Common myeloid progenitor, CD34-positive (primary cell): ENCODE measurements at places on chromosomes 11 and 22.
A peak's percentile ranks its signal among the peaks of the same experiment; 100 is the strongest.

- no peak for DNase-seq
Observed at GRCh38 chr22:45925811-45926351, 51.1 kb downstream of the WNT7B start.

- no peak for DNase-seq
Observed at GRCh38 chr11:14409891-14410290, 50.9 kb upstream of the RRAS2 start.

GRCh38 chr11:3994030-3994640, 100.5 kb upstream of the RRM1 start:
- peak; percentile 76 for DNase-seq

DNA sequence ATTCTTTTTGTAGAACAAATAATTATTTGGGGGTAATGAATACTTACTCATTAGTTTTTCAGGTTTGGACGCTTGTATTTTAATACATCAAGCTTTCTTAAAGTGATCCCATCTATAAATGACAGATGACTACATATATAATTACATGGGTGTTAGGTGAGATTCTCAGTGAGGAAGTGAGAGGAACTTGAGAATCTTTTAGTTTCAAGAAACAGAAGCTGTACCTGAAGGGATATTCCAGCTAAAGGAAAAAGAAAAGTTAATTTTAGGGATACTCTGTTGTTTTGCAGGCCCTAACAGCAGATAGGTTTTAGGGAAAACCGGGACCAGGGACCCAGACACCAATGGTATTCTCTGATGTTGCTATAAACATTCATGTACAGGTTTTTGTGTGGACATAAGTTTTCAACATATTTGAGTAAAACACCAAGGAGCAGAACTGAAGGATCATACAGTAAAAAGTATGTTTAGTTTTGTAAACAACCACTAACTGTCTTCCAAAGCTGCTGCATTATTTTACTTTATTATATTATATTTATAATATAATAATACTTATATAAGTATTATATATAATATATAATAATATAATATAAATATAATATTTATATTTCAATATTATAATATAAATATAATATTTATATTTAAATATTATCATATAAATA, 24.1 kb upstream of the PHOX2A start:
- DNase-seq: no peak

GRCh38 chr11:1943977-1944376, 3.2 kb upstream of the MRPL23 start:
- no peak for DNase-seq

DNA sequence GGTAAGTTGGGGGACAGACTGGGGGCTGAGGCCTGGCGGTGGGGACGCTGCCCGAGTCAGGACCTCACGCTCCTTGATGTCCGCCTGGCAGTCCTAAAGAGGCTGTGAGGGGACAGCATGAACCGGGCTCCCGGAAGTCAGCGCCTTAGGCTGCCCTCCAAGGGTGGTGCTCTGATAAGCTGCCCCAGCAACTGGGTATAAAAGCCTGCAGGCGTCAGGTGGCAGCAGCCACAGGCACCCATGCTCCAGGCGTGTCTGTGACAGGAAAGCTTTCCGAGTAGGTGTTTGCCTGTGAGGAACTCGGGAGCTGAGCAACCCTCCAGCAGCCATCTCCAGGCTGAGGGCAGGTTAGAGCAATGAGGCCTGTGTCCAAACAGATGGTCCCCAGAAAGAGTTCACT, 53.0 kb downstream of the ST3GAL4 start:
- no peak for DNase-seq

DNA sequence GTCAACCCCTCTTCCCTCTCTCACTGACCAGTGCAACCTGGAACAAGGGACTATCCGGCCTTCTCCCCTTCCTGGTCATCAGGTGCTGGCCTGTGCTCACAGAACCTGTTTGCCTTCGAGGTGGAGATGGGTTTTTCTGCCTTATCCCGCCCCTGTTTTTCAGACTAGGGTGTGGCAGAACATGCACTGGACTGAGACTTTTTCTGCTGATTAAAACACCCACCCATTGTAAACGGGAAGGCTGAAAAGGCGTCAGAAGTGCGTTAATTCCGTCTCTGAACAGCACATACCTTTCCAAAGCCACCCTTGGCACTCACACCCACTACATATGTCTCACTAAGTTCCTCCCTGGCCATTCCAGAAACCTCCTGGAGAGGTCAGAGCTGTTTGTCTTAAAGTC, 4.4 kb upstream of the B3GNT6 start:
- DNase-seq: no peak

GRCh38 chr11:62559204-62559603, 12.6 kb upstream of the AHNAK start:
- no peak for DNase-seq

DNA sequence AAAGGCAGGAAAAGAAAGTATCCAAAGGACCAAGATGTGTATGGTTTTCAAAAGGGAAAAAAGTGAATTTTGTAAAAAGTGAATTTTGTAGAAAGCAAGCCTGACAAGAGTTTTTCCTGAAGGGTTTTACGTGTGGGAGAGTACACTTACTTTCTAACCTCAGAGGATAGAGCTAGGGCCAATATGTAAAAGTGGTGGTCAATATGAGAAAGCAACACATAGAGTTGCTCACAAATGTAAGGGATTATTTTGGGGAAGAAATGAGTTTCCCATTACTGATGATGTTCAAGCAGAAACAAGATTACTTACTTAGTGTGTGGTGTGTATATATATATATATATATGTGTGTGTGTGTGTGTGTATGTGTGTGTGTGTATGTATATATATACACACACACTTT, 162.5 kb downstream of the SWAP70 start:
- DNase-seq: no peak

- no peak for DNase-seq
Observed at GRCh38 chr11:15118431-15118830, 3.7 kb downstream of the INSC start.

GRCh38 chr11:110752890-110753289, 40.7 kb upstream of the ARHGAP20 start:
- no peak for DNase-seq

DNA sequence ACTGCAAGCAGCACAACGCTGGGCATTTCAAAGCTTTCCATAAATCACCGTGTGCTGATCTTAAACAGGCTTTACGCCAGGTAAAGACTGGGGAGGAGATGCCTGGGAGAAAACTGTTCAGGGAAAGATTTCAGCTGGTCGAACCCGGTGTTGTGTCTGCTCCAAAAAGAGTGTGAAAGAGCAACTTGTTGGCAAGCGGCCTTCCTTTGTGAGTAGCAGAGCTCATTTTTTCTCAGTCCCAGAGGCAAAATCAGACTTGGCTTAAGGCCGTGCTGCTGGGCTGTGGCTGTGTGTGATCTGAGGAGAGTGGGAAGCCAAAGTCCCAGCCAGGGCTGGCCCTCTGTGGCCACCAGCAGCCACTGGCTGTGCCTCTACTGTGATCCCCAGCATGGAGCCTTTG, 75.7 kb upstream of the E2F8 start:
- no peak for DNase-seq

- no peak for DNase-seq
Observed at GRCh38 chr11:116505298-116506262, 267.2 kb downstream of the BUD13 start.

GRCh38 chr11:15629690-15630321, 515.1 kb downstream of the INSC start:
- DNase-seq: no peak

DNA sequence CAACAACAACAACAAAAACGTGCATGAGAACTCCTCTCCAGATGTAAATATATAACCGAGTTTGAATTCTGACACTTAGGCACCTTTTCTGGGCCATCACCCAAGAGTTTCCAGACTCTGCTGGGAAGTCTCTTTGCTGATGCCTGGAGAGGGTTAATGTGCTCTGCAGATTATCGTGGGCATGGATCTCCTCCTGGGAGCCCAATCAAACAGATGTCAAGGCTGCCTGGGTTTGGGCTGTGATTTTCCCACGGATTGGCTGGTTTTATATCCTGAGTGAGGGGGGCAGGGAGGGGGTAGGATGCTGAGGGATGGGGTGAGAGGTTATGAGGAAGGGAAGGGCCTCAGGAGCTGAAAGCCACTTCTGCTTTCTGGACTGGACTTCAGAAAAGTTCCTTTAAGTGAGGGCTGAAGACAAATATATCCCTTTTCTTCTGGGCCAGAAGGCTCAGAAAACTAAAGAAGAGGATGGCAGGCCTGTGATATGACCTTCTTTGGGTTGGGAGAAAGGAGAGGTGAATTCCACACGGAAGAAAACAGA, 4.2 kb downstream of the ELF5 start:
- no peak for DNase-seq

- DNase-seq: no peak
Observed at GRCh38 chr11:69992026-69992425, 86.1 kb upstream of the ANO1 start.

GRCh38 chr22:22515890-22516289, 4.2 kb downstream of the ZNF280A start:
- DNase-seq: no peak

DNA sequence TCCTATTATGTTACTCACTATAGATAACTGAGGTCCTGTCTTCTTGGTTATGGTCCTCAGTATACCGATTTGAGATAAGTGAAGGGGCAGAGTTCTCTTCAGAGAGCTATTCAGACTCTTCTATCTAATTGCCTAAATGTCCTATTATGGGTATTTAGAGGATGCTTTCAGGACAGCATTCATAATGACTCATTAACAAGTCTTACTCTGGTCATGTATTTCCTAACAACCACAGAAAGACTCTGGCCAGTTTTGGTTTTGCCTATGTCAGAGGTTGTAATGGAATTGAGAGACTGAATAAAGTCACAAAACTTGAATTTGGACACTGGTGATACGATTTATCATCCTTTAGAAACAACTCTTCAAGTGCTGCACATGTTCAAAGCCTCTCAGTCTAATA, 1233.0 kb downstream of the JRKL start:
- DNase-seq: no peak

DNA sequence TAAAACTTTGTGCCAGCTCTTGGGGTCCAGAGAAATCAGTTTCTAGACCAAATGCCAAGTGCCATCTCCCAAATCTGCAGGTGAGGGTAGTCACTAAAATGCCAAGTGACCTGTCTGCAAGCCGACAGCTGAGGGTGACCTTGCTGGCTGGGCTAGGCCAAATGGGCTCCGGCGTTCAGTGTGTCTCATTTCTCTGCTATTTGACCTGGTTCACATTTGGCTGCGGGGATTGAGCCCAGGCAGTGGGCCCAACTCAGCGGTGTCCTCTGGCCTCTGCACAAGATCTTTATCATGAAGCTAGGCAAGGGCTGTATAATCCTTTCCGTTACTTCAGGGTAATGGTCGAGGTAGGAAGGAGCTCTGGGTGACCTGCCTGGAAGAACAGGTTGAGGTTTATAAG, 87.5 kb downstream of the SNX19 start:
- DNase-seq: no peak

DNA sequence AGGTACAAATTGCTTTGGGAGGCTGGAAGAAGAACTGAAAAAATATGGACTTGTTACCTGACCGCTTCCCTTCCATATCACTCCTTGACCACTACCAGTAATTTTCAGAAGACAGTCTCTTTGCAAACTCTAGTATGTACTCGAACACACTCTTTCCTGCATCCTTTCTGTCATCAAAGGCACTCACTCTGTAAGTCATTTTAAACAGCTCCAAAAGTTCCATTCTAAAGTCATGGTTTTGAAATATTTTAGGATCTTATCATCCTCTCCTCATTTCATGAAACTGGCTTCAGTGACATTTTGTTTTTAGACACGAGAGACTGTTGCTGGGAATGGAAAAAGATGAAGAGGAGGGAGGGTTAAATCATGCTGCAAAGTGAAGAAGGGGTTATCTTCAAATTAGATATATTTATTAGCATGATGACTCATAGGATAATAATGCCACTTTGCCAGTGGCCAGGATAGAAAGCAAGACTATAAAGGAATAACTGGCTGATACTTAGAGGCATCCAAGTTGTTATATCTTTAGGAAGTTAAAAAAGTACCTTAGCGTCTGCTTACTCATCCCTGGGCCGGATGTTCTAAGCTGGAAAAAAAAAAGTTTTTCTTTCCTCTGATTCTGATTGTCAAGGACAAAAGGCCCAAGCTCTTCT, 549.3 kb downstream of the METTL15 start:
- DNase-seq: no peak

DNA sequence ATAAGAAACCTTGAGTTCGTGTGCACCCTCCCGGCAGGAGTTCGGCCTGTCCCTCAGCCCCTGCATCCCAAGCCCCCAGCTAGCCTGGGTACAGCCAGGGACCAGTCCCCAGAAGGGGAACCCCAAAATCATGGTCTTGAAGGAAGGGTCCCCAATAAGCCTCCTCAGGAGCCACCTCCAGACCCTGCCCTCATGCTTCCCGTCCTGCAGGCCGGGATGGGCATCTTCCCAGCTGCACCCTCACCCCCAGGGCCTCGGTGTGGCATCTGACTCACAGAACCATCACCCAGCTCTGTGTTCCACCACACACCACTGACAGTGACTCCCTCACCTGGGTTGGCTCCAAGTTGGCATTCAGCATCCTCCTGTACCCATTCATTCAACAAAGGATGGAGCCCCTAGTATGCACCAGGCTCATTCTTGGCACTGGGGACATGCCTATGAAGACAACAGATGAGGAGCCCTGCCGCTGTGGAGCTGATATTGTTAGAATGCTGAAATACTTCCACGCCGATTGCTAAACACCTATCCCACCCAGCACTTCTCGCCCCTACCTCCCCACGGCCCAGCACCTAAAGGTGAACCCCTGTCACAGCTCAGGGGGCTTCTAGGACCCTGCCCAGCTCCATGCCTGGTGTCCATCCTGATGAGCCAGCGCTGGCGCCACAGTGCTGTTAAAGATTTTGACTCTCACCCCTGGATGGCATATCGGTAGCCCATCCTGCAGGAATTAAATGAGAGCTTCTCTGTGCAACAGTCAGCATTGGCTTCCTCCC, 77.8 kb downstream of the BUD13 start:
- no peak for DNase-seq

DNA sequence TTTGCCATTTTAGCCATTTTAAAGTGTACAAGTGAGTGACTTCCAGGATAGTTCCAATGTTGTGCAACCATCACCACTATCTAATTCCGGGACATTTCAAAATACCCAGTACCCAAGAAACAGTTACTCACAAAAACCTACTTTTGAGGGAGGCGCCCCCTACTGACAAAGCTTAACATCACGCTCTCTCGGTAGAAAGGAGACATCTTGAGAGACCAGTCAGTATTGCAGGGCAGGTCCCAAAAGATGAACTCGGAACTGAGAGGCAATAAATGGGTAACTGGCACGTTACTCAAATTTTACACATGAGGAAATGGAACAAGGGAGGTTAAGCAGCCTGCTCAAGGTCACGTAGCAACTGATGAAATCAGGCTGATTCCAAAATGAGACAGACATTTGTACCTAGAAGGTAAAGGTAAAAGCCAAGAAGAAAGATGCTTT, 50.0 kb upstream of the POU2AF1 start:
- DNase-seq: peak; percentile 58

GRCh38 chr11:4048340-4048739, 46.3 kb upstream of the RRM1 start:
- DNase-seq: no peak
